T-helper 1 cell (primary cell): ENCODE measurements at places on chromosomes 7 and 10.

DNA sequence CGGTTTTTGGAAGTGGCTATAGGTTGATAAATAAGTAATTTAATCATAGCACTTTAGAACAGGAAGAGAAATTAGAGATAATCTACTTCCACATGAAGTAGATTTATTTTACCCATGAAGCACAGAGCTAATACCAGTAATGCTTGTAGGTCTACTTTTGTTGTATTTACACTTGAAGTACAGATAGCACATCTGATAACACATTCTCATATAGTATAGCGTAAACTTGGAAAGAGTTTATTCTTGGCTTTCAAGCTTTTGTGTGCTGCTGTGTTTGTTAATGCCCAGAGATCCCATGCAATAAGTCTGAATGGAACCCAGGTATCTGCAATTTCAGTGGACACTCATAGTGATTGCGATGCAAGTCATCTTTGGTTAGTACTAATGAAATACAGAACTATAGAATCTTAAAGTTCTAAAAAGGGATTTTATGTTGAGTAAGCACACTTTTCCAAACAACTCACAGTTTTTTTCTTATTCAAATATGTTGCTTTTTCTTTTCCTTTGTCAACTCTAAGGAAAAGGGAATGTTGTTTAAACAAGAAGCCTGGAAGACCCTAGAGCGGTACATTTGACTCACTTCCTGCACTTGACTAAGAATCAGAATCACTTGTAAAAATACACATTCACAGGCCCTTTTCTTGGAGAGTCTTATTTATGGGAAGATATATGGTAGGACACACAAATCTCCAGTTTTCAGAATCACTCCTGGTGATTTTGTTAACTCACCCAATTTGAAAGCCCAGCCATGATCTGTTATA, 105.8 kb downstream of the GNAI1 start:
- DNase-seq = no peak

DNA sequence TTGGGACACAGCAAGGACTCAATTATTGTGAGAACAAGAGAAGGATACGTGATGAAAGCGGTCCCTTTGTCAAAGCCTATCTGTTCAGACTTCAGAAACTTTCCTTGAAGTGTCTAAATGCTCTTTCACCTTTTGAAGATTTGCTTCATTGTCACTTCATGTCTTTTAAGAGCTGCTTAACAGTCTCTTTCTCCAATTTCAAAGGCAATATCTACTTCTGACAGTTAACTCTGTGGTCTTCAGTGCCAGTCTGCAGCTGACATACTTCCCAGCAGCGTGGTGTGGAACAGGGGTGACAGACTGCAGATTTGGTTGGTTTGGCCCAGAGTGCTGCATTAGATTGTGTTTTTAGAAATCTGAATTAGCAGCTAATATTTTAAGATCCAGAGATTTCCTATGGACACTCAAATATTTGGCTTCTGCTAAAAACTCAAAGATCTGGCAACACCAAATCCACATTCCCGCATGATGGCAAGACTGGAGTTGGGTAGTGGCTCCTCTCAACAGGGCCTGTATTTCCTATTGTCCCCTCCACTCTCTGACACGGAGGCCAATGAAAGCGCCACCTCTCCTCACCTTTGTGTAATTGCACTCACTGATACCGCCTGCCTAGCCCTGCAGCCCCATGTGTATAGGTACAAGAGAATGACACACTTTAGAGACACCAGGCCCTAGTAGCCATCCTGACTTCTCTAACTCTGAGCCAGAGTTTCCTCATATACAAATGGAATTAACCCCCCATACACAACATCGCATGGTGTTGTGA, 11.5 kb downstream of the SCRN1 start:
- no peak for DNase-seq

GRCh38 chr10:78952030-78952429, 116.7 kb upstream of the ZMIZ1 start:
- no peak for DNase-seq

DNA sequence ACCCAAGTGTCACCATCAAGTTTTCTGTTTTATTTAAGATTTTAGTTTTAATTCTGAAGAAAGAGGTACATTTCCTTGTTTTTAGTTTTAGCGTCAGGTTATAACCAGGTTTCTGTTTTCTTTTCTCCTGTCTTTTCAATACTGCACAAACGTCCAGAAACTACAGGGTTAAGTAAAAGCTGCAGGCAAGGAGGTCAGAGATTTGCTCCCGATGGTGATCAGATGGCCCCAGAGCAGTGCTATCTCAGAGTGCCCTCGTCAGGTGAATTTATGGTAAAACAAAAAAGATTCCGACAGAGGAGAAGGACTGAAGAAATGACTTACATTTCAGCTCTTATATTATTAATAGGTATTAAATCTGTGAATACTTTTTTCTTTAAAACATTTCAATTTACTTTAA, 128.2 kb downstream of the STRA8 start:
- DNase-seq = no peak

- DNase-seq = no peak
These were observed 102.7 kb downstream of the FAM53B start for GRCh38 chr10:124641282-124642087.

DNA sequence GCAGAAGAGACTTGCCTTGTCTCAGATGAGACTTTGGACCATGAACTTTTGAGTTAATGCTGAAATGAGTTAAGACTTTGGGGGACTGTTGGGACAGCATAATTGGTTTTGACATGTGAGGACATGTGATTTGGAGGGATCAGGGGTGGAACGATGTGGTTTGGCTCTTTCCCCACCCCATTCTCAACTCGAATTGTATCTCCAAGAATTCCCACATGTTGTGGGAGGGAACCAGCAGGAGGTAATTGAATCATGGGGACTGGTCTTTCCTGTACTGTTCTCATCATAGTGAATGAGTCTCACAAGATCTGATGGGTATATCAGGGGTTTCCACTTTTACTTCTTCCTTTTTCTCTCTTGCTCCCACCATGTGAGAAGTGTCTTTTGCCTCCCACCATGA, 229.7 kb upstream of the KCND2 start:
- DNase-seq = no peak

- no peak for DNase-seq
These were observed 22.2 kb downstream of the FZD1 start for GRCh38 chr7:91286432-91286831.

- no peak for DNase-seq
These were observed 136.9 kb upstream of the ASAH2 start for GRCh38 chr10:50388181-50388580.

- DNase-seq = no peak
These were observed 42.9 kb downstream of the CHRM2 start for GRCh38 chr7:136911344-136911743.

- no peak for DNase-seq
These were observed 5.9 kb upstream of the MAGI2 start for GRCh38 chr7:79459381-79459780.

DNA sequence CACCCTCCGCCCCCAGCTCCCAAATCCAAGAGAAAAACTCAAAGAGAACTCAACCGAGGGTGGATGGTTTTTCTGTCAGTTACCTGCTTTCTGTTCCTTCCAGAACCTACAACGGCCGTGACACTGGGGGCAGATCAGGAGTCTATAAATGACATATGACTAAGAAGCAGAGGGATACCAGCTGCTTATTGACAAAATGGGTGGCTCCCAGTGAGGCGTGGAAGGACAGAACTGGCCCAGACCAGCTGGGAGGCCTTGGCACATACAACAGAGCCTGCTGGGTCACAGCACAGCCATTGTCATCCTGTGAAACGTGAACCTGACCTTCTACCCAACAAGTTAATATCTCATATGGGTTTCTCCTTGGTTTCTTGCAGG, 84.3 kb upstream of the ADRB1 start:
- no peak for DNase-seq

DNA sequence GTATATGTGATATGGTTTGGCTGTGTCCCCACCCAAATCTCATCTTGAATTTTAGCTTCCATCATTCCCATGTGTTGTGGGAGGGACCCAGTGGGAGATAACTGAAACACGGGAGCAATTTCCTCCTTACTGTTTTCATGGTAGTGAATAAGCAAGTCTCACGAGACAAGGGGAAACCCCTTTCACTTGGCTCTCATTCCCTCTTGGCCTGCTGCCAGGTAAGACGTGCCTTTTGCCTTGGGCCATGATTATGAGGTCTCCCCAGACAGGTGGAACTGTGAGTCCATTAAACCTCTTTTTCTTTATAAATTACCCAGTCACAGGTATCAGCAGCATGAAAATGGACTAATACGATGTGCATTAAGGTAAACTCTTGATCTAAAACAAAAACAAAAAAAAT, 357.1 kb upstream of the AOAH start:
- no peak for DNase-seq

GRCh38 chr7:142711746-142712616, 37.3 kb upstream of the PRSS1 start:
- no peak for DNase-seq

DNA sequence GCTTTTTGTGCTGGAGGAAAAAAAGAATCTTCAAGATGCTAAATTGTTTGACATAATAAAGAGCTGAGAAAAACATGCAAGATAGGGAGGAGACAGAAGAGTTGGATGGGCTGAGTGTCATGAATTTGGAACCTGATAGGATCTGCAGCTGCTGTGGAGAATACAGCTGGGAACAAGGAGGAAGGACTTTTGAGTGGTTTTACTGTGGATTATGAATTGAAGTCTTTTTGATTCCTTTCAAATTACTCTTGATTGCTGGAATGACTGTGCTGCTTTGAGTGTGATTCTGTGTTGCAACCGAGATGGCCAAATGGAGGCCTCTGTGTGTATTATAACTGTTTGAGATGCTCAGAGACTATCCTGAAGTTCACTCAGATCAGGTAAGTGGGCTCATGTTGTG, 4.0 kb downstream of the EFCAB10 start:
- no peak for DNase-seq

DNA sequence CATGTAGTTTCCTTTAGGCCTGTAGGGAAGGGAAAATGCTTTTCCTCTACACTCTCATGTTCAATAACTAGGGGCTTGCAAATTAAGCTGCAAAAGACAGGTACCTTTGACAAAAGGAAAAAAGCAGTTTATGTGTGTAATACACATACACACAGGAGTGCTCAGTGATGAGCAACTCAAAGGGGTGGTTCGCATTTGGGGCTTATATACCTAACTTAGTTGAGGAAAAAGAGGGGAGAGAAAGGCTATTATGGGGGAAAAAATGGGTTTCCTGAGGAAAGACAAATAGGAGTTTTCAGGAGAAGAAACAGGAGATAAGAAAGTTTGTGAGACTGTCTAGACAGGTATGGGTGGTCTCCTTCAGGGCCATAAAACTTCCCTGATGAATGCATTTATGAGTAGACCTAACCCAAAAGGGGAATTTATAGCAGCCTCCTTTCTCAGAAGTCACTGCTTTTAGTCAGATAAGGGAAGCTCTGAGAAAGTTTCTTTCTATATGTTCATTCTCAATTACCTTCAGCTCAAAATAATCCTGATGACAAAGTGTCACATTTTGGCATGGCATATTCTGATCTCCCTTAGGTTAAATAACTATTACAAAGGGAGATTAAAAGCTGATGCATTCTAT, 55.2 kb upstream of the EZH2 start:
- no peak for DNase-seq

DNA sequence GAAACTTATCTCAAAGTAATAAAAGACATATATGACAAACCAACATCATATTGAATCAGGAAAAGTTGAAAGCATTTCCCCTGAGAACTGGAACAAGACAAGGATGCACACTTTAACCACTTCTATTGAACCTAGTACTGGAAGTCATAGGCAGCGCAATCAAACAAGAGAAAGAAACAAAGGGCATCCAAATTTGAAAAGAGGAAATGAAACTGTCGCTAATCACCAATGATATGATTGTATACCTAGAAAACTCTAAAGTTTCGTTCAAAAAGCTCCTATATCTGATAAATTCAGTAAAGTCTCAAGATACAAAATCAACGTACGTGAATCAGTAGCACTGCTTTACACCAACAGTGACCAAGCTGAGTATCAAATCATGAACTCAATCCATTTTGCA, 137.7 kb upstream of the TEX47 start:
- DNase-seq = no peak

DNA sequence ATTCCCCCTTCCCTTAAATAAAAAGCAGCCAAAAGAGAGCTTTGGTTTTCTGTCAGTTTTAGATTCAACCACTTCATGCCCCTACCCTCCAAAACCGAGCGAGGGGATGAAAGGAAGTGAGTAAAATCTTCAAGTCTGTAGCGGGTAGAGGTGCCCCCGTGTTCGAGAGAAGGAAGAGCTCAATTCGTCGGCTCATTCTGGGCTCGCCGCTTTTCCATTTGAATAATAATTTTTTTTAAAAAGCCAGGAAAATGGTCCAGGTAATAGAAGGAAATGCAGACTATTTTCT, 436.2 kb upstream of the GALNT17 start:
- no peak for DNase-seq

GRCh38 chr10:5965266-5965665, 12.1 kb downstream of the IL15RA start:
- DNase-seq = no peak

GRCh38 chr7:121032645-121033460, 44.3 kb downstream of the CPED1 start:
- no peak for DNase-seq

GRCh38 chr7:94060752-94061151, 56.6 kb upstream of the BET1 start:
- no peak for DNase-seq

DNA sequence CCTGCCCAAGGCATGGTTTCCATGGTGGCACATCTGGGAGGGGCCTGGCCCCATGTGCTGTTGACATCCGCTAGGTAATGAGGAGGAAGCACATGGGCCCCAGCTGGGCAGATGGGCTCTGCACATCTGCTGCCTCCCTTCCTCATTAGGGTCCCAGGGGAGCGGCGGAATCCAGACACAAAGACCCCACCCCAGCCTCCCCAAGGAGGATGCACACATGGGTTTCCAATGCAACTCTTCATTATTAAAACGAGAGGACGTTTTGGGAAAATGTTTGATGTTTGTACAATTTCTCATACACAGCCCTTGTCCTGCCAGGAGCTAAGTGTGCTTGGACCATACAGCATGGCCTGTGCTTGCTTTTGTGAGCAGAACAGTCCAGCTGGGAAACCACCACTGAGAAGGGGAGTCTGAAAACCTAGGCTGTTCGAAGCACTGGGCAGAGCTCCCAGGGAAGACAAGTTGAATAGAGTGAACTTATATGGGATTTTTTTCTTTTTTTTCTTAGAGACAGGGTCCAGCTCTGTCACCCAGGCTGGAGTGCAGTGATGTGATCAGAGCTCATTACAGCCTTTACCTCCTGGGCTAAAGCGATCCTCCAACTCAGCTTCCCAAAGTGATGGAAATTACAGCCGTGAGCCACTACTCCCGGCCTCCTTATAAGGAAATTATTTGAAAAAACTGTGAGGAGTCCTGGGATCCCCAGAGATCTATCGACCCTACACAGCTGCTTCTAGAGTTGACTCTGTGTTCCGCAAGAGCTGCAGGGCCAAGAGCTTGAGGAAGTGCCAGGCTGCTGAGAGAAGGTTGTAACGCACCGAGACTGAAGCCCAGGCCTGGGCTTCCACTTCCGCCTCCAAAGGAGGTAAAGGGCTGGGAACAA, 23.4 kb downstream of the FAM107B start:
- no peak for DNase-seq

DNA sequence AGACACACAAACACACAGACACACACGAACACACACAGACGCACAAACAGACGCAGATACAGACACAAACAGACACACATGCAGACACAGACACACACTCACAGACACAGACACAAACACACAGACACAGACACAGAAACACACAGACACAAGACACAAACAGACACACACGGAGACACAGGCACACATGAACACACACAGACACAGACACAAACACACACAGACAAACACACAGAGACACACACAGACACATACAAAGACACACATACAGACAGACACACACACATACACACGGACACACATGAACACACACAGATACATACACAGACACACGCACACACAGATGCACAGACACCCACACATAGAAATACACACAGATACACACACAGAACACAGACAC, 434.9 kb downstream of the DNAJB6 start:
- no peak for DNase-seq

GRCh38 chr10:12412666-12413368, 63.5 kb downstream of the CAMK1D start:
- no peak for DNase-seq
